ENCODE measurements at places on chromosomes 12 and 14.

- no peaks in the 10 kb centered on the region for H3K4me1 ChIP-seq
- no peak for DNase-seq
- no peaks in the 10 kb centered on the region for H3K36me3 ChIP-seq
- no peak overlapping the region for H3K4me3 ChIP-seq
Observed at GRCh38 chr12:94157981-94158411, 9.6 kb downstream of the PLXNC1 start.

DNA sequence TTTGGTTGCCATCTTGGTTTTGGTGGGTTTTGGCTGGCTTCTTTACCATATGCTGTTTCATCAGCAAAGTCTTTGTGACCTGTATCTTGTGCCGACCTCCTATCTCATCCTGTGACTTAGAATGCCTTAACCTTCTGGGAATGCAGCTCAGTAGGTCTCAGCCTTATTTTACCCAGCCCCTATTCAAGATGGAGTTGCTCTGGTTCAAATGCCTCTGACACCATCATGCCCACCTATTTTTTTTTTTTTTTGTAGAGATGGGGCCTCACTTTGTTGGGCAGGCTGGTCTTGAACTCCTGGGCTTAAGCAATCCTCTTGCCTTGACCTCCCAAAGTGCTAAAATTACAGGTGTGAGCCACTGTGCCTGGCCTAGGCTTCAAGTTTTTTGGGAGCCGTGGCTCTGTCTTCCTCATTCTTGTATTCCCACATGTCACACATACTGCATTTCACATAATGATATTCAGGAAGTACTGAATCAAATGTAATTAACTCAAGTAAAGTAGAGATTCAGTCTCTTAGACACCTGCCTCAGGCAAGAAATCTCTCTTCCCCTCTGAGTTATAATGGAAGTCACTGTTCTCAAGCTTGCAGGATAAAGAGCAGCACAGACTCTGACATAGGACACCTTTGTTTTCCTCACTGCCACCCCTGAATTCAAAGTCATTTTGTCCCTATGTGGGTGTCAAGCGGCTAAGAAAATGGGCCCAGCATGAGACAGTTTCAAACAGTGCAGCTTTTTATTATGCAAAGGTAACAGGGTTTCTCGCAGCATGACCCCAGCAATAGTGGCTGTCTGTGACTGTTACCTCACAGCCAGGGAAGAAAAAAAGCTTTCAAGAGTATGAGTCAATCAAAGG, 159.0 kb downstream of the PTPN11 start:
- H3K36me3 ChIP-seq: no peaks in the 10 kb centered on the region
- no peaks in the 10 kb centered on the region for H3K27me3 ChIP-seq
- no peak overlapping the region for H3K27ac ChIP-seq
- no peaks in the 10 kb centered on the region for H3K4me1 ChIP-seq
- H3K4me3 ChIP-seq: no peak overlapping the region

- H3K4me1 ChIP-seq: no peaks in the 10 kb centered on the region
- no peaks in the 10 kb centered on the region for H3K36me3 ChIP-seq
- H3K27me3 ChIP-seq: no peaks in the 10 kb centered on the region
- DNase-seq: no peak
- no peak overlapping the region for H3K27ac ChIP-seq
Observed at GRCh38 chr12:132514838-132515237, 24.9 kb downstream of the FBRSL1 start.

GRCh38 chr12:123891516-123892179, 81.0 kb downstream of the CCDC92 start:
- H3K4me1 ChIP-seq: no peaks in the 10 kb centered on the region
- H3K4me3 ChIP-seq: no peak overlapping the region
- no peaks in the 10 kb centered on the region for H3K27me3 ChIP-seq
- no peak for DNase-seq

GRCh38 chr12:53131844-53132243, 28.6 kb downstream of the SOAT2 start:
- no peak for DNase-seq
- no peaks in the 10 kb centered on the region for H3K36me3 ChIP-seq
- H3K27me3 ChIP-seq: no peaks in the 10 kb centered on the region
- no peaks in the 10 kb centered on the region for H3K4me1 ChIP-seq
- H3K4me3 ChIP-seq: no peak overlapping the region
- no peak overlapping the region for H3K27ac ChIP-seq
